ENCODE measurements at places on chromosomes 5 and 9. TPM values are rescaled to one million over a fixed set of nuclear protein-coding genes. Genes with fewer than 3 reads are reported as not detected.

ARHGEF28 gene
- total RNA-seq = 74.8 TPM

SOX30 gene
- not detected for total RNA-seq

LVRN gene
- 0.18 TPM for total RNA-seq

PALM2AKAP2 gene
- under 0.01 TPM for total RNA-seq

STPG3 gene
- total RNA-seq = not detected

SHLD3 gene
- 5.5 TPM for total RNA-seq

ZNF483 gene
- total RNA-seq = 1.4 TPM

HAPLN1 gene
- total RNA-seq = not detected

DNA sequence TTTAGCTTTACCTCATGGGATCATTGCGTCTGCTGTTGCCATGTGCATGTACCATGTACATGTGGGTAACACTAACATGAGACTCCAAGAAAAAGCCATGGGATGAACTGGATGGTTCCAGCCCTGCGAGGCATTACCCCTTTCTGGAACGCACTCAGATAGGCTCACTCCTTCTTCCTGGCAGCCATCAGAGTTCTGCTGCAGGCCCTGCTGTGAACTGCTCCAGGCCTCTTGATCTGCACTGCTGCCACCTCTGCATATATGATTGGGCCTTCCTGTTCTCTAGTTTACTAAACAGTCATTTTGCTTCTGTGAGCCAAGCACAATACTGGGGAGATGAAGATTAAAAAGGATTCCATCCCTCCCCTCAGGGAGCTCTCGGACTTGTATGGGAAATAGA lies 220.5 kb downstream of the CD180 start:
- DNase-seq = no peak

DNA sequence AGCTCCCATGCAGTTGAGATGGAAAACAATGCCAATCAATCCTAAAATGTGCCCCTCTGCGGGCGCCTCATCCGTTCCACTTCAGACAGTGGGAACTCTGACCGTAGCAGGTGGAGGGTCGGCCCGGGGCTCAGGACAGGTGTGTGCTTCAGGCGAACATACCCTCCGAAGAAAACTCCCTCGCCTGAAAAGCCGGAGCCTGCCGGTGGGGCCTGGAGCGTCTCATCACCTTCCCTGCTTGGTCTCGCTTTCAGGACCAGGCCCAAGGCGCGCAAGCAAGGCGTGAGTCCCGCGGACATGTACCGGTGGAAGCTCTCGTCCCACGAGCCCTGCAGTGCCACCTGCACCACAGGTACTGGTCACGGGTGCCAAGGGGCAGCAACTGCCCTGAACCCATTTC lies 26.4 kb downstream of the ADAMTSL2 start:
- DNase-seq = no peak

- DNase-seq = no peak
Measured at GRCh38 chr5:116396476-116397099, 178.0 kb downstream of the SEMA6A start.

GRCh38 chr9:71544464-71544863 lies 223.8 kb downstream of the CEMIP2 start:
- no peak for DNase-seq

GRCh38 chr9:26234865-26235264 lies 556.6 kb upstream of the TUSC1 start:
- DNase-seq = no peak

Data from pulmonary artery endothelial cell (primary cell).